ENCODE measurements at places on chromosomes 7 and 10.

DNA sequence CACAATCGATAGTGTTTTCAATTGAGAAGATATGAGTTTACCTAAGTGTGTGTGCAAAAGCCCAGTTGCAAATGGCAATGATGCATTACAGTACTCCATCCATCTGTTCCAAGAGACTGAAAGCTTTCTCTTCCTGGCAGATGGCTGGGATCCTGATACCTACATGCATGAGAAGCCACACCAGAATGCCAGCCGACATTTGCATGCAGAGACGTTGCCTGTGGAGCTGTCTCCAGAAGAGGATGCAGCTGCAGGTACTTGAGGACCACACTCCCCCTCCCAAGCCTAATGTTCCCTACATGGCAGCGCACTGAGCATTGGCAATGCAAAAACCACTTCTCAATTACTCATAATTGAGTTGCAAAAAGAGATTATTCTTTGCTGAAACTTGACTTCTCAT lies 332.1 kb downstream of the WDR11 start:
- no peak for DNase-seq

- no peak for DNase-seq
Measured at GRCh38 chr7:124722292-124722691, 43.3 kb downstream of the GPR37 start.

DNA sequence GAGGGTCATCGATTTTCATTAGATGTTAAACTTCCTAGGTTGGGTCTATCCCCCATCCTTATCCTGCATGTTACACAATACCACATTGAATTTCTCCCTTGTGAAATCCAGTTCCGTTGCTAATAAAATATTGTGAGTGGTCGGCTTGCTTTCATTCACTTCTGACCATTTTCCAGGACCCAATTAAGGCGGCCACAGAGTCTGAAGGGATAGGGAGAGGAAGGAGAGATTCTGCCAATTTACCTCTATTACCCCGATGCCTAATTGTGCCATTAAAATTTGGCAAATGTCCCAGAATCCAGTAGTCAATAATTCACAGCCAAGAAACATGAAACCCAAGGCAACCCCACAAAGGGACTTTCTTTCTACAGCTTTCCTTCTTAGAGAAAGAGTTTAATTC lies 129.9 kb downstream of the IPMK start:
- no peak for DNase-seq

- DNase-seq, result no peak
Measured at GRCh38 chr7:38000272-38000671, 79.8 kb downstream of the EPDR1 start.

- no peak for DNase-seq
Measured at GRCh38 chr7:152120210-152120609, 94.7 kb downstream of the GALNT11 start.

DNA sequence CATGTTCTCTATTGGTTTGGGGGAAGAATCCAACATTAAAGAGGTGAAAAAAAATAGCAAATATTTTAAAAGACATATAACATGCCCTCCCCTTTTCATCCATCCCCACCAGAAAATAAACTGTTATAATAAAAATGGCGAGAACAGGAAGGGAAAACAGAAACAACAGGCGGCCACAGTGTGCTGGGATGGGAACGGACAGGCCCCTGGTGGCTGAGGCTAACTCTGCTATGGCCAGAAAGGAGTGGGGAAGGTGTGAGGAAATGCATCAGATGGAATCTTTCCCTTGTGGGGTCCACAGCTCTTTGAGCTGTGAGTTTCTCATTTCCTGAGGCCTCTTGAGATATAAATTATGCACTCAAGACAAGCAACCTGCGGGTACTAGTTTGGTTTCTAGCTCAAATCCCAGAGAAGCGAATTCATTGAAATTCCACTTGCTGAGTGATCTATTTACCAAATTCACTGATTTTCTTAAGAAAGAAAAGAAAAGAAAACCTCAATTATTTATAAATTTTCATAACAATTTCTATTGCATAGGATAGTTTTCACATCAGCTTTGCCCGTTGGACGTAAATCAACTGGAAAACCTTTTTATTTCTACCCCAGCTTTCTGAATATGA lies 139.5 kb downstream of the BMPER start:
- no peak for DNase-seq

DNA sequence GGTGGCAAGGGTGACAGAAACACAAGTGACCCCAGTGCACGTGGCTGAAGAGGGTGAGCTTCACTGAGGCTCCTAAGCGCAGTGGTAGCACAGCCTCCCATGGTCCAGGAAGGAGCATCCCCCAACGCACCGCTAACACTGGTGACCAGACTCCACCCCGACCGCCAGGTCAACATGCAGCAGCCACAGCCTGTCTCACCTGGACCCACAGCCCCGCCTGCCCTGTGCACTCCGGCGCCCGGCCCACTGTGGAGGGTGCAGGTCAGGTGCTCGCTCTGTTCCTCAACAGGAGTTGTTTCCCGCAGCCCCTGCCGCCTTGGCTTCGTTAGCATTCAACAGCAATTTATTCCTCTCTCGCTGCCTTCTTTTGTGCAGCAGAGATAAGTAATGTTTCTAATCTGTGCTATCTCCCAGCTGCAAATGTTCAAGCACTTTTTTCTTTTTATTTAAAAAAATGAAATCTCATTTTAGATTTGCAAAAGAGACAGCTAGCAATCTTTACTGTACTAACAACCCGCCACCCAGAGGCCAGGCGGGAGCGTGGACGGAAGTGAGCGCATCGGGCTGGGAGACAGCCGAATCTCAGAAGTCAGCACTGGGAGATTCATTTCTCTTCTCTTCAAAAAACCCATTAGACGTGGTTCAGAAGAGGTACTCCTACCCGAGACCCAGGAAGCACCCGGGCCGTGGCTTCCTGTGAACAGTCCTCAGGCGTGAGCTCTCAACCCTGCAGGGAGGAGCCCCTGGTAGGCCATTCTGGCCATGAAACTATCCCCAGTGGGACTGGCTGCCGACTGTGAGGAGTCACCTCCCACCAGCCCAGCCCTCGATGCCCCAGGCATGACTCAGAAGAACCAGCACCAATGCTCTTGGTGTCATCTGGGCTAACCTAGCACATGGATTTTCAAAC lies 133.4 kb downstream of the MAD1L1 start:
- no peak for DNase-seq

DNA sequence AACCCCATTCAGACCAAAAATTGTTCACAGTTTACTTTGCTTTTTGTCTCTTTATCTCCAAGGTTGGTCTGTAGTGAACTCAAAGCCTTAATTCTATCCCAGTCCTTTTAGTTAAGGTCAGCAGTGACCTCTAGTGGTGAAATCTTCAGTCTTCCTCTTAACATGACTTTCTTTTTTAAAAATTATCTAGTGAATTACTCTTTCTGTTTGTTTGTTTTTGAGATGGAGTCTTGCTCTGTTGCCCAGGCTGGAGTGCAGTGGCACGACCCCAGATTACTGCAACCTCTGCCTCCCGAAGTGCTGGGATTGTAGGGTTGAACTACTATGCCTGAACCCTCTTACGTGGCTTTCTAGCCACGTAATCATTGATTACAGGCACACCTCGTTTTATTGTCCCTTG lies 25.0 kb downstream of the ZNF487 start:
- peak; percentile 40 for DNase-seq

GRCh38 chr7:82562716-82563404 lies 119.3 kb upstream of the CACNA2D1 start:
- DNase-seq, result no peak

All from CMK (cell line).